ENCODE measurements at places on chromosomes 2 and 18. TPM values are rescaled to one million over a fixed set of nuclear protein-coding genes. Genes with fewer than 3 reads are reported as not detected.

- no peak for DNase-seq
Observed at GRCh38 chr2:150479075-150479915, 8.2 kb downstream of the RND3 start.

- no peak for DNase-seq
Observed at GRCh38 chr18:6411382-6411781, 3.3 kb downstream of the L3MBTL4 start.

GRCh38 chr2:64629875-64630274, 23.8 kb downstream of the SERTAD2 start:
- DNase-seq = no peak

GRCh38 chr2:84458551-84459017, 496 bp downstream of the SUCLG1 start:
- DNase-seq = peak; percentile 23

GRCh38 chr2:129863350-129863749, 116.1 kb upstream of the RAB6C start:
- no peak for DNase-seq

DNA sequence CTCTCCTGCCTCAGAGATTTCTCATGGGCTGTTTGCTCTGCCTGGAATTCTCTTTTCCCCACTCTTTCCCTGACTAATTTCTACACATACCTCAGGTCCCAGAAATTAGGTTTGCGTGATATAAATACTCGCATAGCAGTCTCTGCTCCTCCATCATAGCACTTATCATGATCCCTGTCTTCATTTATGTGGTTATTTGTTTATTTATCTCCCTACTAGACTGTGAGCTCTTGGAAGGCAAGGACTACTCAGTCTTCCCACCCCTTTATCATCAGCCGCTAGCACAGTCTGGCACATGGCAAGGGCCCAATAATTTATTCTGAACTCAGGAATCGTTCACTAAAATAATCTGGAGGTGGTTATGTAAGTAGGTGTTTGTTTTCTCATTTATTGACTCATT, 79.3 kb downstream of the ADCYAP1 start:
- DNase-seq = no peak

GRCh38 chr2:2025803-2026202, 281.5 kb upstream of the PXDN start:
- no peak for DNase-seq

The ANO7 gene
- 3.4 TPM for polyA plus RNA-seq

DNA sequence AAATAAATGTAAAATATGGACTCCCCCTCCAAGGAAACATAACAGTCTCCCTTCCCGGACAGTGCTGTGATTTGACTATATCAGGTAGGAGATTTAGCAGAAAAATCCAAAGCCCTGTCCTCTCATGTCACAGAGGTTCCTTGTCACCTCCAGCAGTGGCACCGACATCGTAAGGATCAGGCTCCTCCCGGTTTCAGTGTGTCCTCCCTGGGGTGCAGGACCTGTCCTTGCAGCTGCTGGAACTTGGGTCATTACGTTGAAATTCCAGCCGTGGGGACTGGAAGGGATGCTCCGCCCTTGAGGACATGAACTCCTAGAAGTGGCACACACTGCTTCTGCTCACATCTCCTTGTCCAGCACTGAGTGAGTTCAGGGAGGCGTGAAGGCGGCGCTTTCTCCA, 101.1 kb upstream of the ODC1 start:
- DNase-seq = no peak

- no peak for DNase-seq
Observed at GRCh38 chr2:23988371-23988770, 21.5 kb upstream of the MFSD2B start.

DNA sequence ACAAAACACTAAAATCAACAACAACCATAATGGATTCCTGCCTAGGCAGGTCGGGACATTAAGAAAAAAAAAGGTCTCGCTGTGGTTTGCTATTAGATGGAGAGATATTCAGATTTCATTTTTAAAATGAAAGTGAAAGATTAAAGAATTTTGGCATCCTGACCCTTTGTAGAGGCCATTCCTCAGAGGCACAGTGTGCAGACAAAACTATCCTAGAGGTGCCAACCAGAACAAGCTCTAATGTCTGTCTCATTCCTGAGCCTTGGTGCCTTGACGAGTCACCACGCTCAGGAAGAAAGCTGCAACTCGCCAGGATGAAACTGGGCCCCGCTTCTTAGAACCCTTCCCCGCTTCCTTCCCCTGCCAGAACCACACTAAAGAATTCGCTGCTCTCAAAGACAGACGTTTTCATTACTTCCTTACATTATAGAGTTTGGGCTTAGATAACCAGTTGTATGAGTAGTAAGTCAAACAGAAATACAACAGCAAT, 156.0 kb downstream of the TGIF1 start:
- DNase-seq = no peak

DNA sequence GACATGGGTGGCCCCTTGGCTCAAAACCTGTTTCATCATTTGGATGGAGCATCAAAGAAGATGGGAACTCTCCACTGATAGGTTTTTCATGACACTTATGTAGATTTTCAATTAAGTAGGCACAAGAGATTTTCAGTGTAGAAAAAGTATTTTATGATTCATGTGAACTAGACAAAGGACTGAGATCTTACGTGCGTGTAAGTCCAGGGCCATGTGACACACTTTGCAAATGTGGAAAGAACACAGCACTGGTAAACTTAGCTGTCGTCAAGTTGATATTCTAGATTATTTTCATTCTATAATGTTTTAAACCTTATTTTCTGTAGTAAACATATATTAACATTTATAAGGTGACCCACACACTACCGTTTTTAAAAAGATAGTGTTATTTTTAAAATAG, 37.4 kb downstream of the RNF144A start:
- DNase-seq = no peak

The MEIS1 gene
- polyA plus RNA-seq = 132 TPM

The ALK gene
- polyA plus RNA-seq = 0.24 TPM

DNA sequence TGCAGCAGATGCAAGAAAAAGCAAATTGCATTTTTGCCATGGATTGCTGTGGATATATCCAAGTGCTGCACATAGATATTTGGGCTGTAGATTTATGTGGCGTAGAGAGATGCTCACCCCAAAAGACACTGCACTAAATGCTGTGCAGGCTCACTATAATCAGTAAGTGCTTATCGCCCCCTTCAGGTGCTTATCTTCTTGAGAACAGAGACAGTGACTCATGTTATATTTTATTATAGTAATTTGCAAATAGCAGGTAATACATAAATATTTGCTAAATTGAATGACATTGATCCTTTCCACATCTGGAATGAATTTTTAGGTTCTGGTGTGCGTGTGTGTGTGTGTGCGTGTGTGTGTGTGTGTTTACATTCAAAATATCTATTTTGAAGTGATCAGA, 36.8 kb upstream of the PLEKHM3 start:
- no peak for DNase-seq

The FAM237A gene
- polyA plus RNA-seq = not detected

The PNPT1 gene
- polyA plus RNA-seq = 32.3 TPM

GRCh38 chr2:71453404-71454220, at the start of gene DYSF:
TSS of gene DYSF (plus strand) at chr2:71453561.
- no peak for DNase-seq

GRCh38 chr2:39445934-39446333, 8.8 kb upstream of the MAP4K3 start:
- DNase-seq = no peak

The TTN gene
- polyA plus RNA-seq = 0.75 TPM

GRCh38 chr2:173990970-173991819, 26.0 kb upstream of the SP3 start:
- no peak for DNase-seq

The ASAP2 gene
- 50.7 TPM for polyA plus RNA-seq

- no peak for DNase-seq
Observed at GRCh38 chr2:181242262-181242661, 214.9 kb upstream of the ITGA4 start.

GRCh38 chr18:67217551-67218166, 298.9 kb downstream of the DSEL start:
- DNase-seq = peak; percentile 33

- DNase-seq = no peak
Observed at GRCh38 chr18:68448736-68449135, 266.2 kb downstream of the TMX3 start.

Data from left renal cortex interstitium (tissue), 4 donors.